ENCODE measurements at places on chromosomes 1 and 21.

DNA sequence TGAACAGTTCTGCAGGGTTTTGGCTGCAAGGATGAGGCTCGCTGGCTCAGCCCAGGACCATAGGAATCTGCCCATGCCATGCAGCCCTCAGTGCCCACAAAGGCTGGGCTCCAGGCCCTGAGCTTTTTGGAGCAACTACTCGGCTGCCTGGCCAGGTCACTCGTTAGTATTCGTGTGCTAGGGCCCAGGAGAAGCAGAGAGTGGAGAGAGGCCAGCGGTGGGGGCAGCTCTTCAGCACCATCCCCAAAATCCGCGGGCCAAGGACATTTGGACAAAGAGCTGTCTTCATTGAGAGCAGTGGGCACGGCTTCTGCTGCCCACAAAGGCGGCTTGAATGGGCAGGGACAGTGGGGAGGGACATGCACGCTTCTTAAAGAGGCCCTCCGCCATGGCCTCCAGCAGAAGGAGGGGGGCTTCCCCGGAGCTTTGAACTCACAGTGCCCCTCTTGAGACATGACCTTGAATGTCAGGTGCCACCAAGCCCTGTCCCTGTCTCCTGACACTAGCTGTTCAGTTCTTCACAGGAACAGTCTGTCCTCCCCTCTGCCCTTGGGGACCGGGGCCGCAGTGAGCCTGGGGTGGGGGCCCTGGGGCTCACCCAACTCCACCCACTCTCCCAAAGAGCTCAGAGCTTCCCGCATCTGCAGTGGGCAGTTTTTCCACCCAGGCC is 106.1 kb upstream of the ARHGEF16 start:
- DNase-seq: no peak

DNA sequence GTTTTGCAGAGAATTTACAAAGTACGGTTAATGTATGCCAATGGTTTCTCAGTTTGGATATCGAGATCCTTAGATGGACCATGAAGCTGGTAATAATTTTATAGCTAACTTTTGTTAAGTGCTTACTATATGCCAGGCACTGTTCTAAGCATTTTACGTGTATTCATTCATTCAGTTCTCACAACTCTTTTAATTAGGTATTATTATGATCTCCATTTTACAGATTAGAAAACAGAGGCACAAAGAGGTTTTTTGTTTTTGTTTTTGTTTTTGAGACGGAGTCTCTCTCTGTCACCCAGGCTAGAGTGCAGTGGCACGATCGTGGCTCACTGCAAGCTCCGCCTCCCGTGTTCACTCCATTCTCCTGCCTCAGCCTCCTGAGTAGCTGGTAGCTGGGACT is 7.2 kb downstream of the RPRD2 start:
- DNase-seq: no peak

DNA sequence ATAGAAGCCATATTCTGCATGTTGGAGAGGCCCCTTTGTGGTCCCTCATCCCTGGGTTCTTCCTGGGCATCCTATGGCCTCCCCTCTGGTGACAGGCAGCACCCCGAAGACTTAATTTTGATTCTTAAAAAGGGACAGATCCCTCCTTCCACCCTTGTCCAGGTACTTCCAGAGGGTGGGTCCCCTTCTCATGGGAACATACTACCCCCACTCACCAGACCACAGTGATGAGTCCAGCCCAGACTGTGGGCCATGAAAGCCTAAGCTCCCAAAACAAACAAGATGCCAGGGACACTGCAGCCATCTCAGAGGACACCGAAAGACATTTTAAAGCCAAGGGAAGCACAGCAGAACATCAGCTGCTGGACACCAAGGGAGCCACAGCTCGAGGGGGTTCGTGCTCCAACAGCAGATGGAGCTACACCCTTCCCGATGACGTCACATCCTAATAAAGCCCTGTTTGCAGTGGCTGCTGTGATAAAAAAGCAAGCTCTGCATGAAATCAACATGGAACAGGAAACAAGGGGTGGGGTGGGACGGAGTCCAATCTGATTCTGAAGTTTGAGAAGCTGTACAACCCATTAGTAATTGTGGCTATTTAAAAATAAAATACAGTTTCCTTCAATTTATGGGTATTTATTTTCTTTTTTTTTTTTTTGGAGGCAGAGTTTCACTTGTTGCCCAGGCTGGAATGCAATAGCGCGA is 32.4 kb downstream of the GNB1 start:
- no peak for DNase-seq

DNA sequence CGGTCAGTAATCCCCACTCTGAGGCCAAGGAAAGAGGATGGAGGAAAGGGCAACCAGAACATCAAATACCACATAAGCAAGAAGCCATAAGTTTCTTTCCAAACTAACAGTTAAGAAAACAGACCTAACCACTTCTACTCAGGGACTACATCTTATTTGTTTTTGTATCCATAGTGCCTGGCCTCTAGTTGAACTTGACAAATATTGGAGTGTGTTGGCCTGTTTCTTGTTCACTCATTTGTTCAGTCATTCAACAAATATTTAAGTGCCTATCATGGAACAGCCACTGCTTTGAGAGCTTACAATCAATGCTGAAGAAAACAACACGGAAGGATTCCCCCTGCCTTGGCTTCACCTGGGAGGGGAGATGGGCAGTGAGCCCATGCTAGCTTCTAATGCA is 69.7 kb downstream of the ST6GALNAC3 start:
- no peak for DNase-seq

- no peak for DNase-seq
Measured at GRCh38 chr21:42541618-42542017, 28.0 kb downstream of the SLC37A1 start.

GRCh38 chr1:47181955-47182675 is 7.7 kb downstream of the PDZK1IP1 start:
- no peak for DNase-seq

Measured in activated CD4-positive, CD25-positive, alpha-beta regulatory T cell treated with anti-CD3 and anti-CD28 coated beads, Interleukin-2, amount 50 U/mL, for 72 hours (primary cell).